Tibial nerve (tissue), 4 donors: ENCODE measurements at places on chromosomes 6 and 20. TPM values are rescaled to one million over a fixed set of nuclear protein-coding genes. Genes with fewer than 3 reads are reported as not detected.

- no peak overlapping the region for H3K27ac ChIP-seq
- DNase-seq: no peak
- H3K4me3 ChIP-seq: no peak overlapping the region
- no peaks in the 10 kb centered on the region for H3K4me1 ChIP-seq
- no peaks in the 10 kb centered on the region for H3K36me3 ChIP-seq
These were observed 52.3 kb downstream of the HBS1L start for GRCh38 chr6:135002229-135002844.

GRCh38 chr6:142764311-142764710, 180.7 kb downstream of the HIVEP2 start:
- H3K36me3 ChIP-seq: peaks cover 36% of the 10 kb centered on the region
- no peak overlapping the region for H3K4me3 ChIP-seq
- no peaks in the 10 kb centered on the region for H3K4me1 ChIP-seq
- DNase-seq: no peak
- no peak overlapping the region for H3K27ac ChIP-seq

GRCh38 chr6:54014440-54014839, 96.8 kb upstream of the MLIP start:
- no peak for DNase-seq
- H3K27ac ChIP-seq: no peak overlapping the region
- no peak overlapping the region for H3K4me3 ChIP-seq
- no peaks in the 10 kb centered on the region for H3K27me3 ChIP-seq
- H3K4me1 ChIP-seq: no peaks in the 10 kb centered on the region

- H3K36me3 ChIP-seq: no peaks in the 10 kb centered on the region
- H3K27me3 ChIP-seq: peaks cover 75% of the 10 kb centered on the region
- no peak overlapping the region for H3K27ac ChIP-seq
These were observed 1.7 kb downstream of the DNAH8 start for GRCh38 chr6:38716825-38717224.

The RAB32 gene
- total RNA-seq: 23.2 TPM

The HDGFL1 gene
- total RNA-seq: 0.30 TPM
